ENCODE measurements at places on chromosomes 3 and 15.

DNA sequence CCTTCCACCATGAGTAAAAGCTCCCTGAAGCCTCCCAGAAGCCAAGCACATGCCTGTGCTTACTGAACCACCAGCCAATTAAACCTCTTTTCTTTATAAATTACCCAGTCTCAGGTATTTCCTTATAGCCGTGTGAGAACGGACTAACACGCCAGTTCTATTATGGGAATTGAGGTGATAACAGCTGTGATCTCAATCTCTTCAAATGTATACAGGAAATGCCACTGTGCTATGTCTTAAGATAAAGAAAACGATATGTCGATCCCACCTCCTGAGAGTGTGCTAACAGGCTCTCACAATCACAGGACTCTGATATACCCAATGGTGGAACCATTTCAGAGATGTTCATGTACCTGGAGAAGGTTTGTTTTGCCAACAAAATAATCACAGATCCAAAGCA is 26.2 kb downstream of the CHSY1 start:
- no peak for DNase-seq

- DNase-seq = no peak
Observed at GRCh38 chr3:102092617-102093466, 243.5 kb downstream of the NFKBIZ start.

DNA sequence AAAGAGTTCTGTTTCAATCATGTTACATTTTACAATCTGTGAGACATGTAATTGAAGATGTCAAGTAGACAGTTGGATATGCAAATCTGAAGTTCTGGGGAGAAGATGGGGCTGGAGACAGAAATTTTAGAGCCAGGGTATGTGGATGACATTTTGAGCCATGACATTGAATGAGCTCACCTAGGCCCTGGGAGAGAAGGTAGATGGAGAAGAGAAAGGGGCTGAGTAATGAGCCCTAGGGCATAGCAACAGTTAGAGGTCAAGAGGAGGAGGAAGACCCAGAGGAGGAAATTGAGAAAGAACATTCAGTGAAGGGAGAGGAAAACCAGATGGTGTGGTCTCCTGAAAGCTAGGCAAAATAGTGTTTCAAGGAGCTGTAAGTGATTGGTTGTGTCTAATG is 15.3 kb downstream of the TMEM266 start:
- no peak for DNase-seq

DNA sequence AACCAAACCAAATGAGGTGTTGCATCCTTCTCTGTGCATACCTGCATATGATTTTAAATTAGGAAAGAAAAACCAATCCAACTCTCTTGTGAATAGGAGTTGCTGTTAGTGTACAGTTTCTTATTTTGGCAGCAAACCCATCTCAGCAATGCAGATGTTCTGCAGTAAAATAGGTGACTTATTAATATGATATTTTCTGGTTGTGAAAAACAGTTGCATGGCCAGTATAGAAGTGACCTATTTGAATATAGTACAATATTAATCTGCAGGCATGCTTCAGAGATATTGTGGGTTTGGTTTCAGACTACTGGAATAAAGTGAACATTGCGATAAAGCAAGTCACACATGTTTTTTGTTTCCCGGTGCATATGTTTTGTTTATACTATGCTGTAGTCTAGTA is 42.2 kb downstream of the AKAP13 start:
- no peak for DNase-seq

DNA sequence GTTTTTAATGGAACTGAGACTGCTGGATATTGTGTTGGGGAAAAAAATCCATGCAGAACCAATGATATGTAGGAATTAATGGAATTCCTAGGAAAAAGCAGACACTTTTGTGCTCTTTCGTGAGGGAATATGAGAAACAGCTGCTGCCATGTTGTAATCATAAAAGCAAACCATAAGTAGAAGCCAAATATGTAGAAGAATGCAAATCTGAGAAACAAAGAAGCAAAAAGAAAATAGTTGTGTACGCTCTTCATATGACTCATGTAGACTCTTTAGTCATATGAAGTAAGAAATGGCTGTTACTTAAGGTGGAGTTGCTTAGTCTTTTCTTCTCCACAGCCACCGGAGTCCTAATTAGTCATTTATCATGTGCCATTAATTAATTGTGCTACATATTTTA is 298.6 kb upstream of the ZNF717 start:
- DNase-seq = no peak

- no peak for DNase-seq
Observed at GRCh38 chr15:91102546-91103330, 2.7 kb downstream of the SV2B start.

GRCh38 chr15:63323798-63324563 is 46.6 kb downstream of the APH1B start:
- DNase-seq = no peak

DNA sequence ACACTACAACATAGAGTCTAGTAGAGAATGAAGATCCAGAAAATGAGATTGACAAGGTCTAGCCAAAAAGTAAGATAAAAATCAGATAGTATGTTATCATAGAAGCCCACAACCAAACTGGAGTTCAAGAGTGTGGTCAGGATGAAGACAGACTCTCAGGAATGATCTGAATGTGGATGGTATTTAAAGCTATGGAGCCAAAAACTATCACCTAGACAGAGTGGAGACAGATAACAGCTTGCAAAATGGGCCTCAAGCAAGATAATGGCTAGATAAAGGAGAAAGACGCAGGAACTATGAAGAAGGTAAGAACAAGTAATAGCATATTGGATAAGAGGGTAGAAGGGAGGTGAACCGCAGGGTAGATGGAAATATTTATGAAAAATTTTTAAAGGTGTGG is 35.4 kb downstream of the ZMAT3 start:
- no peak for DNase-seq

DNA sequence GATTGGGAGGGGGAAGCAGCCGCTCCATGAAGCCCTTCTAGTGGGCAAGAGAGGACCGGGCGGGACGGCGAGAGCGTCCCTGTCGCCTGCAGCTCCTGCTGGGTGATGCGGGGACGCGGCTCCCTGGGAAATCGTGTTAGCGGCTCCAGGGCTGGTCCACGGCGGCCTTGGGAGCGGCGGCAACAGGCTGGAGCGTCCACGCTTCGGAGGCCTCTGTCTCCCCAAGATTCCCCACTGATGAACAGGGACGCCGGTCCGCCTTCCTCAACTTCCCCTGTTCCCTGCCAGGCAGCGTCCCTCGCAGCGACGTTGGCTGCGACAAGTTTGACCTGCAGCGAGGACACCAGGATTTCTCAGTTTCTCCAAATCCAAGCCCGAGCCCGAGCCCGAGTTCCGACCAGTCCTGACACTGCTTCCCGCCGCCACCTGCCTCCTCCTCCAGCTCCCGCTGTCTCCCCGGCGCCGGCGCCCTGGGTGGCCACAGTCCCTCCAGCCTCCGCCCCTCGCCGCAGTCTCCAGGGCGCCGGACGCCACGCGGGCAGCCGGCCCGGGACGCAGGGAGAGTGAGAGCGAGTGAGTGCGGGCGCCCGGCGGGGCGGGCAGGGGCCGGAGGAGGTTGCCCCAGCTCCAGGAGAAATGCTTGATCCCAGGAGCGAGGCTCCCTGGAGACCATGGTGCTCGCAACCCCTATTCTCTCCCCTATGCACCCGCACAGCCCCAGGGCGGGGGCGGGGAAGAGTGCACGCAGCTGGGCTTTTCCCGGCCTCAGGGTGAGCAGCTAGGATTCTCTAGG is 78.1 kb upstream of the RNF7 start:
- DNase-seq = peak; percentile 75

- no peak for DNase-seq
Observed at GRCh38 chr3:189673535-189673934, 42.3 kb downstream of the TP63 start.

- DNase-seq = no peak
Observed at GRCh38 chr15:51160484-51160883, 65.8 kb upstream of the TNFAIP8L3 start.

DNA sequence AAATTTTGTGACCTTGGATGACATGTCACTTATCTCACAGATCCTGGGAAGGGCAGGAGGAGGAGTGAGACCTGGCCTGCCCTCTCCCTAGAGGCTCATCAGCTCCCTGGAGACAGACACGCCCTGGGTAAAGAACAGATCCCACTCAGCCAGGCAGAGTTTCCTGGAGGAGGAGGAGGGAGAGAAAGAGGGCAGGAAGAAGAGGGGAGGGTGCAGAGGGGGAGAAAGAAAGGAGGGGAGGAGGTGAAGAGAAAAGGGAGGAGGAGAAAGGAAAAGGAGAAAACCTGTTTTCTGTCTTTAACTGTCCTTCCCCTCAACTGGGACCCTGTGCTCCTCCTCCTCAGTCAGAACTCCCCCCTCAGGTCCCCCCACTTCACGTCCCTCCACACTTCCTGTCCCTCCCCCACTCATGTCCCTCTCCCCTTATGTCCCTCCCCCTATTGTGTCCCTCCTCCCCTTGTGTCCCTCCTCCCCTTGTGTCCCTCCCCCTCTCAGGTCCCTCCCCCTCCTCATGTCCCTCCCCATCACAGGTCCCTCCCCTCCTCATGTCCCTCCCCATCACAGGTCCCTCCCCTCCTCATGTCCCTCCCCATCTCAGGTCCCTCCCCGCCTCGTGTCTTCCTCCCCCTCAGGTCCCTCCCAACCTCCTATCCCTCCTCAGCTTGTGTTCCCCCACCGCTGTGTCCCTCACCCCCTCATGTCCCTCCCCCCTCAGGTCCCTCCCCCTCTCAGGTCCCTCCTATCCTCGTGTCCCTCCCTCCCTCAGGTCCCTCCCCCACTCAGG is 52.3 kb upstream of the CGNL1 start:
- no peak for DNase-seq

DNA sequence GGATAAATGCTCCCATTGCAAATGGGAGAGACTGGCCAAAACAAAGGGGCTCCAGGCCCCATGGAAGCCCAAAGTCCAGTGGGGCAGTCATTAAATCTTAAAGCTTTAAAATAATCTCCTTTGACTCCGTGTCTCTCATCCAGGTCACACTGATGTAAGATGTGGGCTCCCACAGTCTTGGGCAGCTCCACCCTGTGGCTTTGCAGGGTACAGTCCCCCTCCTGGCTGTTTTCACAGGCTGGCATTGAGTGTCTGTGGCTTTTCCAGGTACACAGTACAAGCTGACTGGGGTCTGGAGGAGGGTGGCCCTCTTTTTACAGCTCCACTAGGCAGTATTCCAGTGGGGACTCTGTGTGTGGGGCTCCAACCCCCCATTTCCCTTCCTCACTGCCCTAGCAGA is 45.9 kb downstream of the NIPA2 start:
- DNase-seq = no peak

- DNase-seq = no peak
Observed at GRCh38 chr3:194267744-194268653, 83.1 kb downstream of the CPN2 start.

GRCh38 chr3:110711851-110712516 is 359.6 kb upstream of the NECTIN3 start:
- no peak for DNase-seq
